ENCODE measurements at places on chromosomes 6 and 20.

- peak; percentile 71 for DNase-seq
Observed at GRCh38 chr6:135667691-135668455, 170.3 kb upstream of the AHI1 start.

- no peak for DNase-seq
Observed at GRCh38 chr6:110681543-110682459, 133.5 kb downstream of the CDK19 start.

DNA sequence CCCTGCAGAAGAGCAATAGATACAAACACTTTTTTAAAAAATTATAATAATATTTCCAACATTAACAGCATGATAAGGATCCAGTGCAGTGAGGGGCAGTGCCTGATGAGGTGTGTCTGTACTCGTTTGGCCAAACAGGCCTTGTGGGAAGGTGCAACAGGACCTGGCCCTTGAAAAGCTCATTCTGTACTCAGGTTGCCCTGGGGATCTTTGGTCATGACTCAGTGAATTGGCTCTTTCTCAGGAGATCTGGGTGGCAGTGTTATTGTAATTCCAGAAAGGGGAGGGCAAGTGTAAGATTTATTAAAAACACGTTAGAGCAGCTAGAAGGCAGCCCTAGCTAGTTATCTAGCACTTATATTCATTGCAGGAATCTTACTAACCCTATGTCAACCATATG is 2.9 kb upstream of the SPINT3 start:
- peak; percentile 17 for DNase-seq

GRCh38 chr6:38610050-38610625 is 29.6 kb downstream of the BTBD9 start:
- DNase-seq: no peak

Measured in astrocyte of the hippocampus (primary cell).